ENCODE measurements at places on chromosomes 5 and 9.
A peak's percentile ranks its signal among the peaks of the same experiment; 100 is the strongest.

- DNase-seq: no peak
Measured at GRCh38 chr5:79263290-79263689, 27.4 kb downstream of the JMY start.

GRCh38 chr5:120365656-120366446 lies 98.2 kb upstream of the PRR16 start:
- no peak for DNase-seq

- no peak for DNase-seq
Measured at GRCh38 chr9:70577671-70578070, 163.2 kb upstream of the KLF9 start.

GRCh38 chr9:75941577-75942311 lies 51.3 kb downstream of the PCSK5 start:
- DNase-seq: no peak

- no peak for DNase-seq
Measured at GRCh38 chr5:40914835-40915234, 5.5 kb downstream of the C7 start.

DNA sequence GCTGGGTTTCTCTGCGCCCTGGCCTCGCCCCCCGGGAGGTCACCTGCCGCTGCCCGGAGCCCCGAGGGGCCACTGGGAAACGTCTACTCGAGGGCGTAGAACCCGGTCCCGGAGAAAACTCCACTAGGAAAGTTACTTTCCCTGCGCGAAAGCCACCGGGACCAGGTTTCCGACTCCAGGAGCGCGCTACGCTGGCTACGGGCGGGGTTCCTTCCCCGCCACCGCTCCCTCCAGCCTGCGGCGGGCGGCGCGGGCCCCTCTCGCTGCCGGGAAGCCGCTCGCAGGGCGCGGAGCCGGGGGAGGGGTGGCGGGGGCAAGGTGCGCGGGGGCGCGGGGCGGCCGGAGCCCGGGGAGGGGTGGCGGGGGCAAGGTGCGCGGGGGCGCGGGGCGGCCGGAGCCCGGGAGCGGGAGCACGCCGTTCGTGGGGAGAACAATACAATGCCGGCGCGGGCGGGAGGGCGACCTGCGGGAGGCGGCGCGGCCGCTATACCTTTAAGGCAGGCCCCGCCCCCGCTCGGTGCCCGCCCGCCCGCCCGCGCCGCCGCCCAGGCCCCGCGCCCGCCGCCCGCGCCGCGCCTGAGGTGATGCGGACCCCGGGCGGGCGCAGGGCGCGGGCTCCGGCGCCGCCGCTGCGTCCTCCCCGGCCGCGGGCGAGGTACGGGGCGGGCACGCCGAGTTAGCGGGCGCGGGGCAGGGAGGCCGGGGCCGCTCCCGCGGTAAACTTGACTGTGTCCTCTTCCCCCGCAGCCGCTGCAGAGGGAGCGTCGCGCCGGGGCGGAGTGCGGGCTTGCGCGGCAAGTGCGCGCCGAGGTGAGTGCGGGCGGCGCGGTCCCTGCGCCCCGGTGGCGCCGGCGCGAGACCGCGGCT lies 278.1 kb downstream of the AOPEP start:
- DNase-seq: no peak

DNA sequence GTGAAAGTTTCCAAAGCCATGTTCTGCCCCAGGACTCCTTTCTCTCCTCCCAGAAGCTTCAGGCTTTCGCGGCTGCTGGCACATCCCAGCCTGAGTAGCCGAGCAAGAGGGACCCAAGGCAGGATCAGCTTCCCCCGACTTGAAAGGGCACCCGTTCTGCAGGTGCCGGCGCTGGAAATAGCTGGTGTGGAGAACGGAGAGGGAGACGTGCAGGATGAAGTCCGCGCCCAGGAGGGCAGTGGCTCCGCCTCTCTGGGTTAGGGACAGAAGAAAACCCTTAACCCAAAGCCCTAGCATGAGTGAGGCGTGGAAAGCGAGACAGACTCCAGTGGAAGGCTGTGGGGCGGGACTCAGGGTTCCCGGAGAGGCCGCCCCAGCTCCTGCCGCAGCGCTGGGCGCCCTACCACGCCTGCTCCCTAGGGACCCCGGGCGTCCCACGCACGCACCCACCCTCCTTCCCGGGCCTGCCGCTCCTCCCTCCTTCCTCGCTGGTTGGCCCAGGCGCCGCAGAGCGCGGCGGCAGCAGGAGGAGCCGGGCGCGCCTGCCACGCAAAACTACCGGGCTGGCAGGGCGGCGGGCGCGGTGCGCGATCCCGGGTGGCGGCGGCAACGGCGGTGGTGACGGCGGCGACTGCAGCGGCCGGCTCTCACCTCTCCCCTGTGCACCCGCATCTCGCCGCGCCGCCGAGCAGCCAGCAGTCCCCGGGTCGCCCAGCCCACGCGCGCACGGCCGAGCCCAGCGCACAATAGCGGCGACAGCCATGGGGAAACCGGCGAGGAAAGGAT lies at the start of gene SLC1A1:
TSS of gene SLC1A1 (plus strand) at position 550 of the 786 bp plus-strand sequence. CDS start at position 762, 212 bp downstream.
- no peak for DNase-seq

GRCh38 chr9:126347911-126348760 lies 21.5 kb downstream of the MVB12B start:
- no peak for DNase-seq

GRCh38 chr9:23665635-23666034 lies 160.4 kb downstream of the ELAVL2 start:
- no peak for DNase-seq

DNA sequence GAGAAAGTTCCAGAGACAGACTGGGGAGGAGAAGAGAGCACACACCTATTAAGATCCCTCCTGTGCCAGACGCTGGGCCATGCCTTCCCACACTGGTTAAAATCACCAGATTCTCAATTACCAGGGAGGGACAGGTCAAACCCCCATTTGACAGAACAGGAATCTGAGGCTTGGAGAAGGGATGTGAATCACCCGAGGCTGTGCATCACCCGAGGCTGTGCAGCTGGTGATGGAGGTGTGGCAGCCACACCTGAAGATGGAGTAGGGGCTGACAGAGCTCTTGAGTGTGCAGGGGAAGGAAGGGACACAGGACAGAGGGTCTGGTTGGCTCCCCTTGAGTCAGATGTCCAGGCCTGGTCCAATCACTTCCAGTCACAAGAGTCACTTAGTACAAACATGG lies 70.6 kb downstream of the LMX1B start:
- no peak for DNase-seq

DNA sequence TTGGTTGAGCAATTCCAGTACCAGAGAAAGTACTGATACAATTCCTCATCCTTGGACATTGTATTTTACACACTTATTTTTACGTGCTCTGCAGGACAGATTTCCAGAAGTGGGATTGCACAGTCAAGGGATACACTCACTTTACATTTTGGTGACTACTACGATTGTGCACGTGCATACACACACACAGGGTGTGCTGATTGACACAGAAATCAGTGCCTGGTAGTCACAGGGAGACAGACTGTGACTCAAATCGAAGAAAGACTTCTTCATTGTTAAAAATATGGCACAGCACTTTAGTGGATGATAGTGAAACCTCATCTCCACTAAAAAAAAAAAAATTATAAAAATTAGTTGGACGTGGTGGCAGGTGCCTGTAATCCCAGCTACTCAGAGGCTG lies 1.5 kb downstream of the GARIN3 start:
- DNase-seq: no peak

- peak; percentile 9 for DNase-seq
Measured at GRCh38 chr9:36765468-36766341, 193.0 kb downstream of the MELK start.
